ENCODE measurements at places on chromosomes 5 and 9.

DNA sequence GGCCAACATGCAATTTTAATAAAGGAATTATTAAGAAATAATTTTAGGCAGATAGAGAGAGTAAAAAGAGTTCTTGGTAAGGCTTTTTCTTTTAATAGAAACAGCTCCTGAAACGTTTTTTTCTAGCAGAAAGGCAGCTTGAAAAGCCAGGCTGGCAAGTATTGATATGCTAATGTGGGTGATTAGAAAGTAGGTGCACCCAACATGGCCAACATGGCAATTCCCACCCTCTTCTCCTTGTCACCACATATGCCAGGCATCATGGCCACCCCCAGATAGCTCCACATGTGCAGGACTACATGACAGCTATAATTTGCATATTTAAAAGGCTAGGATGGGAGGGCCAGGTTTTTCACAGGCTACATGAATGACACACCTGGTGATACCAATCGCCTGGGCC is 615.2 kb downstream of the PTPRD start:
- no peak for DNase-seq

DNA sequence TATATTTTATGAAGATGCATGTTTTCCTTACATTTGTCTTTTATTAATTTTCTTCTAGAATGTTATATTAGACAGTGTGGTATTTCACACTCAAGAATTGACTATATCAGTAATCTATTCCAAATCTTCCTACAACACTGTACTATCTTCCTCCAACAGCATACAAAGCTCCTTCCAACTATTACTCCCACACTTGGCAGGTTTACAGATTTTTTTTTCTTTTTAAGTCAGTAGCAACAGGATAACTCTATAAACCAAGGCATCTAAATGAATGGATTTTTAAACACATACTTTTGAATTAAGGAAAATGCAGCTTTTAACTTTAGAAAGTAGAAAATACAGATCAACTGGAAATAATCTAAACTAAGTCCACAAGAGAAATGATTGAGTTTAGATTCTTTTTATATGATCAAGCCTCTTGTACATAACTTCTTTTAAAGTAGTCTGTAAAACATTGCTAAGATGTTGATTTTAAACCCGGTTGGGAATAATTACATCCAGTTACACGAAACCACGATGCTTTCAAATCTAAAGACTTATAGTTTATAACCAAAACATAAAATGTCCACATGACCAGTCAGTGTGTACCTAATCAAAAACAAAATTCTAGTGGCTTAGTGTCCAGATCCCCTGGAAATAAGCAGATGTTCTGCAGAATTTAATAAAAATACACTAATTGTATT is 281.6 kb downstream of the ADAMTS6 start:
- DNase-seq, result no peak

DNA sequence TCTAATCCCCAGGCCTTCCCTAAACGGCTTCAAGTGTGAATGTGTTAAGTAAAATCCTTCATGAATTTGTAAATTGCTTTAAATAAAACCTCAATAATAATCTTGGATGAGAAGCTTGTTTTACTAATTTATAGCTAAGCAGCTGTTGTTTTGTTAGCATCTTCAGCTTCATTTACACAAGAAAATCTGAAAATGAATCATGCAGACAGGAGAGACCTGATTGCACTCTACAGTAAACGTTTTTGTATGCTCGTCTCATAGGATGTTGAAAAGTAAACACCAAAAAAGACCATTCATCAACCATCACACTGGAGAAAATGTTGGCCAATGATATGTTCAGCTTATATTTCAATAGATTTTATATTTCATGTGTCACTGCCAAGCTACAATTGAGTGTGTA is 40.4 kb upstream of the MAP3K1 start:
- no peak for DNase-seq

- no peak for DNase-seq
These were observed 31.6 kb downstream of the S1PR3 start for GRCh38 chr9:89022902-89023301.

- no peak for DNase-seq
These were observed 41.1 kb downstream of the NDUFS4 start for GRCh38 chr5:53601570-53601969.

DNA sequence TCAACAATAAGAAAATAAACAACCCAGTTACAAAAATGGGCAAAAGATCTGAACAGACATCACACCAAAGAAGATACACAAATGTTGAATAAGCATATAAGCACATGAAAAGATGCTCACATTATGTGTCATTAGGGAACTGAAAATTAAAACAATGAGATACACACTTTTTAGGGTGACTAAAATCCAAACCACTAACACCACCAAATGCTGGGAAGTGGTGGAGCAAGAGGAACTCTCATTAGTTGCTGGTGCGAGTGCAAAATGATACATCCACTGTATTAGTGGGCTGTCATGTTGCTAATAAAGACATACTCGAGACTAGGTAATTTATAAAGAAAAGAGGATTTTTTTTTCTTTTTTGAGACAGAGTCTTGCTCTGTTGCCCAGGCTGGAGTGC is 329.1 kb downstream of the TMEM38B start:
- DNase-seq, result no peak

DNA sequence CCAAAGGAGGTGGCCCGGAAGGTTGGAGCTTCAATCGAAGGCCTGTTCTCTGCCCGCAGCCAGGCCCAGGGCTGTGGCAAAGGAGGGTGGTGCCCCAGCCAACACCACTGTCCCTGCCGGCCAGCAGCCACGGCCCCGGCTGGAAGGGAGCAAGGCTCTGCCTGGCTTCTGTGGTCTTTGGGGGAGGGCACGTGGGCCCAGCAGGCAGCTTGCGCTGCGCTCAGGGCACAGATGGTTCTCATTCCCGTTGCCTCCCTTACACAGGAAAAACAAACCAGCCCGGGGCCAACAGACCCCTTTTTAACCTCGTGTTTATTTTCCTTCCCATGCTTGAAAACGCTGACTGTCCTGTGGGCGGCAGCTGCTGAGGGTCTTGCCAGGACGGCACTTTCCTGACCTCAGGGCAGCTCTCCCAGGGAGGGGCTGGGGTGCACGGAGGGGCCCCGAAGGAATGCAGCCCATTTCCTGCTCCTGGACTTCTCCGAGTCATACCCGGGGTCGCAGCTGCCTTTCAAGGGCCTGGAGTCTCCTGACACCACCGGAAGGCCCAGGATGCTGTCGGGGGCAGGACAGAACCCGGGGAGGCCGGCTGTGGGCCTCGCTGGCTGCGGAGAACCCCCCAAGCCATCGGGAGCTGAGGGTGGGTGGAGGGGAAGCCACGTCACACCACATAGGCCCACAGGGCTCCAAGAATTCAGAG is 1.1 kb upstream of the GPSM1 start:
- no peak for DNase-seq

DNA sequence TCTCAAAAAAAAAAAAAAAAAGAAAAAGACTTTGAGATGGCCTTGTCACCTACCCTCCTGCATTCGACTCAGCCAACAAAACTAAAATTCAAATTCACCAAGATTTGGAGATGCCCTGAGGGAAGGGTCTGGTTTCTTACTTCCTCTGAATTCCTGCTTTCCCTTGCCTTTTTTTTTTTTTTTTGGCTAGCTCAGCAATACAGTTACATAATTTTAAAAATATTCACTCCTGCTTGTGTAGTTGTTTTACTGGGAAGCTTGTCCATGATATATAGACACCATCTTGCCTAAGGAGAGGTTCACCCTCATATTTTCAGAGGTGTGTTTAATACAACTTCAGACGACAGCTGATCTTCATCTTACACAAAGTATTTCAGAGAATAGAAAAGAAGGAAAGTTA is 21.3 kb upstream of the SERINC5 start:
- no peak for DNase-seq

DNA sequence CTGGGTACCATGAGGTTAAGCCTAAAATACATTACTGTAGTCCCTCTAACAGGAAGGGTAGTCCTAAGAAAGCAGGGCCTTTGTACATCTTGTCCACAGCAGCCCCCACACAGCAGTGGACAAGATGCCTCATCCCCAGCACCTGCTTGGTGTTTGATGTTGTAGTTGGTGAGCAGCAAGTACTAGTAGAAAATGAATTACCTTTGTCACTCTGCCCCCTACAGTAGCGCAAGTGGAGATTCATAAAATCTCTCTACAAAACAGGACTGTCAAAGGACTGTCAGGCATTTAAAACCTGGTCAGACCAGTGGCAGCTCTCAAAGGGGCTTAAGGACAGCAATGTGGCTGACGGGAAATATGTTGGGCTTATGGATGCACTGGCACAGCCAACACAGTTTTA is 122.5 kb downstream of the TMEM174 start:
- no peak for DNase-seq

Data from ecto neural progenitor cell (in vitro differentiated cells).